Left ventricle myocardium superior (tissue), 1 donor: ENCODE measurements at places on chromosomes 2 and 18. TPM values are rescaled to one million over a fixed set of nuclear protein-coding genes. Genes with fewer than 3 reads are reported as not detected.

GRCh38 chr2:26745609-26746327, 18.3 kb upstream of the SLC35F6 start:
- peak; percentile 88 for DNase-seq

DNA sequence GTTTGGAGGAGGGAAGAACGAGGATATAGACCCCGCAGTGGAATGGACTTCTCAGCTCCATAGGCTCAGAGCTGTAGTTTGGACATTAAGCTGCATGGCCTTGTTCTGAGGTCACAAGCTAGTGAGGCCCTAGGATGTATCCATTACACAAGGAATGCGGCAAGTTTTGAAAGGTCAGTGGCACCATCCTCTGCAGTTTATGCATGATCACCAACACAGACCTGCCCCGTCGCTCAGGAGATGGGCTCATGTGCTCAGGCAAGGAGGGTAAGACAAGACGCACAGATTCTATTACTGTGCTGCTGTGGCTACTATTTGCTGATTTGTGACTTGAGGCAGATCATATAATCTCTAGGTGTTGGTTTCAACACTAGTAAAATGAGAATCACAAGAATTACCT, 110.9 kb downstream of the FAM161A start:
- DNase-seq: no peak

DNA sequence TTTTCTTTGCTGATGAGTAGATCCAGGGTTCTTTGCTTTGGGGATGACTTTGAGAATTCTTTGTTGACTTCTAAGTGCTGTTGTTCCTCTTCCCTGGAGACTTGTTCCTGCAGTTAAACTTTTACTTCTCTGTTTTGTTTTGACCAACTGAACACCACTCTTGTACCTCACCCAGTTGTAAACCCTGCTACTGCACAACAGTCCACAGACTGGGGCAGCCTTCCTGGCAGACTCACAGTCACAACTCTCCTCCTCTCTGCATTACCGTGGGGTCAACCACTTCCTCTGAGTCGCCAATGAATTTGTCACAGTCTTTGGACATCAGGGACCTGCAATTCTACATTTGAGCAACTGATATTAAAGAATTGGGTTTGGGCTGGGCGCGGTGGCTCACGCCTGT, 3.8 kb upstream of the SLC8A1 start:
- DNase-seq: peak; percentile 36

DNA sequence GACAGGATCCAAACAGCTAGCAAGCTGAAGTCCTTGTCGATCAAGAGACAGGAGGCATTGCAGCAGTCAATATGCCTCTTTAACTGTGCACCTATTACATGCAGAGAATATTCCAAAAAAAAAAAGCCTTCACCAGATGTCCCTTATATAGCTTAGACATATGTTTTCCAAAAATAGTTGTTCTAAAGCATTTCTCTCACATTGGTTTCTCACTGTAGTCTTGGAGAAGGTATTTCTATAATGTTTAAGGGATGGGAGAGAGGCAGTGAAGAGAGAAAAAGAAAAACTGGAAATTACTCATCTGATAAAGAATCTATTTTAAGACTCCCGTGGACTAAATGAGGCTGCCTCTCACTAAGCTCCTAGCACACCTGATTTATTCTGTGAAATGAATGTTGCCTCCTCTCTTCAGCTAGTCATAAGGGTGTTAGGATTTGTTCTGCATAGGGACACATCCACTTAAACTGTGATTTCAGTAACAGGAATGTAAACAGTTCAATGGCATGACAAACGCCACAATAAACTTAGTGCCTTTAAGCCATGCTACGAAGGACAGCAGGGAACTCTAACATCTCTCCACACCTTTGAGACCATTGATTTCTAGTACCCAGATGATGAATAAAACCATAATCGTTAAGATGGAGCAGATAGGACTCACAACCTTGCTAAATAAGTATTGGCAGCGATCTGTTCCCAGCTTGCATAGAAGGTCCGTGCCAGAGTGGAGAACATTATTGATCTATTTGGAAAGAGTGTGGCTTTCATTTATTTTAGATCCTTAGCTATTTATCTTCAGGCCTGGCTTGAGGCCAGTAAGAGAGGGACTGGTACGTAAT, 98.6 kb upstream of the NCK2 start:
- DNase-seq: no peak

DNA sequence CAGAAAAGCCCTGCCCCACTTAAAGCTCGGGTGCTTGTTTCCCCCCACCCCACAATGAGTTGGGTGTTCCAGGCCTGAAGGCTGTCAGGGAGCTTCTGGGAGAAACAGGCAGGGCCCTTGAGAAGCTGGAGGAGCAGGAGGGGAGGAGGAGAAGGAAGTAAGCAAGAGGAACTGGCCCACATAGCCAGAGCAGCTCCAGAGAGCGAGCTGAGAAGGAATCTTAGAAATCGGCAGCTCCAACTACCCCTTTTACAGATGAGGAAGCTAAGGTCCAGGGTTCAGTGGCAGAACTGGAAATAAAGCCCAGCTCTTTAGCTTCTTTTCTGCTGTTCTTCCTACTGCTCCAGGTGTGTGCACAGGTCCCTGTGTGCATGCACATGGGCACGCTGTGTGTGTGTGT, 12.7 kb upstream of the KCNK3 start:
- no peak for DNase-seq

DNA sequence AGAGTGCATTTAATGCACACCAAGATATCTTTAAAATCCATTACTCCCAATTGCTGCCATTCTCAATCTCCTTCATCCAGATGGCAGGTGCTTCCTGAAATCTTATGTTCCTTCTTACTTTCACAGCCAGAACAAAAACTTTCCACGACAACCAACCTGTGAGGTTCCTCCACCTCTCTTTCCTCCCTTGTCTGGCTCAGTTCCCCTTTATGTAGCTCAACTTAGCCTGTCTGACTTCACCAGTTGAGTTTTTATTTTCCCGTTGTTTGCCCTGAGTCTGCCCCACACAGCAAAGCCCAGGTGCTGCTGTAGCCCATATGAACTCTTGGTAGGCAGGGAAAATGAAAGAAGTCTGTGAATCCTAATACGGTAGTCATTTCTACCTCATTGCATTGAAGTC, 112.5 kb downstream of the MREG start:
- DNase-seq: no peak

- no peak for DNase-seq
Measured at GRCh38 chr2:31710121-31710520, 129.4 kb upstream of the SRD5A2 start.

- no peak for DNase-seq
Measured at GRCh38 chr2:172734711-172735581, 699 bp upstream of the RAPGEF4 start.

DNA sequence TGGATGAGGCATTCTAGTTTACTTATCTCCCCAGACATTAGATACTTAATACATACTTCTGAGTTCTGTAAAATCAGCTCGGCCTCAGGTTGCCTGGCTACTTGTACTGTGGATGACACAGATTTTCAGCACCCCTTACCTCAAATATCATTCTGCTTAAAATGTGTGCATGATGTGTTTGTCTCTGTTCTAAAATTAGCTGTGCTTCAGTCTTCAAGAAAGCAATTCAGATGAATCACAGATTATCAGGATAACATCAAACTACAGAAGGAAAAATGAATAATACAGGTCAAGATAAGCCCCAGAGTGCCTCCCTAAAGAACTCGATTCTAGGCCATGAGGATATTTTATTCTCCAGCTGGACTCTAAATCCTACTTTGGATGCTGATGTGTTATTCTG, 21.3 kb upstream of the MAPRE2 start:
- no peak for DNase-seq

DNA sequence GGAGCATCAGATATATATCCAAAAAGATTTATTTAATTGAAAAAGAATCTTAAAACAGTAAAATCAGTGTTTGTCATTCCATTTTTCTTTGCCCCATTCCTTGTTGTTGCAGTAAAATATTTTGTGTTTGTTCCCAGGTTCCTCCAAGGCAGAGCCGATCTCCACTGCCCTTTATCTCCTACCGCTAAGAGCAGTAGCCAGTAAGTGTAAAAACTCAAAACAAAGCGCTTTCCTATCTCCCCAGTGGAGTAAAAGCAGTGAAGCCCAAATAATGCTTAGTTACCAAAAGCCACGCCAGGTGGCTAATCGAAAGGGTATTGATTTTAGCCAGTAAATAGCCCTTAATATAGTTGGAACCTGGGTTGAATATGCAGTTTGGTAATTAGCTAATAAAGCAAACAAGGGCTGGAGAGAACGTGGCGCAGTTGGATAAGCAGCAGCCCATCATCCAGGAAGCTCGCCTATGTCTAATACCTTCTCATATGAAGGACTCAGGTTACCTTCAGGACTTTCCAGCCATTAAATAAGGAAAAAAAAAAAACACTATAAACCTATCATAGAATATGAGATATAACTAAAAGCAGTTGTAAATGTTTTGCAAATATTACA, 12.4 kb upstream of the GPD2 start:
- DNase-seq: no peak

- DNase-seq: no peak
Measured at GRCh38 chr2:55087501-55087900, 37.2 kb upstream of the RTN4 start.

GRCh38 chr2:109352898-109353689, 224.1 kb downstream of the SH3RF3 start:
- DNase-seq: no peak

GRCh38 chr2:118374974-118375755, 286.9 kb downstream of the INSIG2 start:
- DNase-seq: no peak

DNA sequence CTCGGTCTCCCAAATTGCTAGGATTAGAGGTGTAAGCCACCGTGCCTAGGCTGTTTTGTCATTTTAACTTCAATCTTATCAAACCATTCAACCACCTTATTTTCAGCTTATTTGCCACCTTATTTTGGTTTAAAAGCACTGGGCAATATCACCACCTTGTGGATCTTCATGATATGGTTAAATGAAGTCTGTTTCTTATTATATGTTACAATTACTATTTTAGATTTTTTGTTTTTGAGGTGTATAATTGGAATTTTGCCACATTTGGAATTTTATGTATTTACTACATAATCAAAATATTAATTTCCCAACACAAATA, 43.8 kb upstream of the SCN9A start:
- DNase-seq: no peak

DNA sequence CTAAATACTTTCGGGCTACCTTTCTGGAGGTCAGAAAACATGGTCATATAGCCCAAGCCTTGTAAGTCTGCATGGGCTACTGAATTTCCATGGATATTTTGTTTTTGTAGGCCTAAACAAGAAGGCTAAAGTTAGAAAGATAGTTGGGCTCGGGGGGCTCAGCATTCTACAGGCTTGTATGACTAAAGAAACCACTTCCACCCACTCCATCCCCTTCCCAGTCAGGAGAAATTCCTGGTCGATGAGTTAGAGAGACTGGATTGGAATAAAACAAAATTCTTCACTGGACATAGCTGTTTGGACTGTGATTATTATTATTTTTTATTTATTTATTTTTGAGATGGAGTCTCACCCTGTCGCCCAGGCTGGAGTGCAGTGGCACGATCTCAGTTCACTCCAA, 539.4 kb upstream of the TNP1 start:
- DNase-seq: no peak

GRCh38 chr18:49061991-49062831, 111.4 kb upstream of the SMAD7 start:
- DNase-seq: no peak

GRCh38 chr2:107687073-107687472, 139.6 kb upstream of the RGPD4 start:
- DNase-seq: no peak

GRCh38 chr18:64027931-64028695, 58.2 kb downstream of the SERPINB8 start:
- no peak for DNase-seq

GRCh38 chr18:25724121-25724520, 366.3 kb downstream of the SS18 start:
- no peak for DNase-seq

GRCh38 chr2:234468503-234468902, 28.4 kb downstream of the ARL4C start:
- peak; percentile 82 for DNase-seq

DNA sequence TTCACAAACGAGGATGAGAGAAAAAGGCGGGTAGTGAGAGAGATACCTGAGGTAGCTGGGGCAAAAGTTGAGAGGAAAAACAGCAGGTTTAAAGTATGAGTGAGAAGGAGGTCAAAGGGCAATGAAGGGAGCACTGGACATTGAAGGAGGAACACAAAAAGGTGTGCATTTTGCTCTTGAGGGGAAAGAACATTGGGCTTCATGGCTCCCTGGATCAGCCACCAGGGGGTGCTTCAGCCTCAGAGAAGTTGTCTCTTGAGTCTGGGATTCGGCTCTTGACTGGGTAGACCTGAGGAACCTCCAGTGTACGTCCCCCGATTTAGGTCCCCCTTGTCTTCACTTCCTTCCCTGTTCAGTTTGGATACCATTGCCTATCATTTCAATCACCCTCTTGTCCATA, 128.5 kb downstream of the RAPGEF4 start:
- DNase-seq: peak; percentile 64

DNA sequence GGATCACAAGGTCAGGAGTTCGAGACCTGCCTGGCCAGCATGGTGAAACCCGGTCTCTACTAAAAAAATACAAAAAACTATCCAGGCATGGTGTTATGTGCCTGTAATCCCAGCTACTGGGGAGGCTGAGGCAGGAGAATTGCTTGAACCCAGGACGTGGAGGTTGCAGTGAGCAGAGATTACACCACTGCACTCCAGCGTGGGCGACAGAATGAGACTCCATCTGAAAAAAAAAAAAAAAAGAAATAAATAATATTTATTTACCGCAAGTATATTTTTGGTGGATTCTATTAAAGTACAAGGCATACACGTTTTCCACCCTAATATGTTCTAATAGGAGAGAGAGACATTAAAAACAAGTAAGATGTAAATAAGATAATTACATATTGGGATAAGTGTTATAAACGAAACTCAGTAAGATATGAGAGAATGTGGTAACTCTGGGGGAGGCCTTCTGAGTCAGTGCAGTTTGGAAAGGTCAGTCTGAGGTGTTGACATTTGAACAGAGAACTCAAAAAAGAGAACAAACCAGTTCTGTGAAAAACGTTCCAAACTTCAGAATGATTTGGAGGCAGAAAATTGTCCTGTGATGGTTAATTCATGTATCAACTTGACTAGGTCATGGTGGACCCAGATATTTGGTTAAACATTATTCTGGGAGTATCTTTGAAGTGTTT, 8.8 kb upstream of the POLI start:
- no peak for DNase-seq

- DNase-seq: no peak
Measured at GRCh38 chr18:70463085-70463484, 174.2 kb downstream of the SOCS6 start.

- no peak for DNase-seq
Measured at GRCh38 chr18:76821356-76821874, 942 bp upstream of the ZNF236 start.

DNA sequence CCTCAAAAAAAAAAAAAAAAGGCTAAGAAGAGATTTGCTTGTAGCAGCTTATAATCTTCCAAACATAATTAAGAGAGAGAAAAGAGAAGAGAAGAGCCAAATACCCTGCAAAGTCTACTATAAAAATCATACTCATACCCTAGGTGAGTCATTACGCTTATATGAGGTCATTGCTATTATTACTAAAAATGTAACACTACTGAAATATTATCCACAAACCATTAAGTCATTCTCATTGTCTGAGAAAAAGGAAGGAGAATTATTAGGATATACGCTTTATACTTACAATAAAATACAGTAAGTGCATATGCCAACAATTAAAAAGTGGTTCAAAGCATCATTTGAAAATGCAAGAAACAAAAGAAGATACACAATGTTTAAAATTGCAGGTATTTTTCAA, 66.5 kb downstream of the COLEC12 start:
- no peak for DNase-seq

Gene SIGLEC15
- 0.10 TPM for total RNA-seq

Gene SNRPD1
- total RNA-seq: 22.6 TPM

Gene ZSWIM2
- total RNA-seq: not detected

Gene FEV
- not detected for total RNA-seq

Gene SP110
- total RNA-seq: 10.6 TPM

Gene KCNF1
- total RNA-seq: 0.17 TPM

Gene CAPN14
- total RNA-seq: 0.42 TPM

Gene CFAP210
- not detected for total RNA-seq

Gene TUBB8B
- not detected for total RNA-seq
